Esophagus squamous epithelium (tissue), 5 donors: ENCODE measurements at places on chromosomes 3 and 15.

GRCh38 chr3:160841455-160841854 lies 85.4 kb downstream of the PPM1L start:
- no peak for DNase-seq

GRCh38 chr3:58804914-58805313 lies 138.3 kb upstream of the FAM3D start:
- no peak for DNase-seq

- no peak for DNase-seq
These were observed 980.3 kb downstream of the CADM2 start for GRCh38 chr3:85939074-85939482.

DNA sequence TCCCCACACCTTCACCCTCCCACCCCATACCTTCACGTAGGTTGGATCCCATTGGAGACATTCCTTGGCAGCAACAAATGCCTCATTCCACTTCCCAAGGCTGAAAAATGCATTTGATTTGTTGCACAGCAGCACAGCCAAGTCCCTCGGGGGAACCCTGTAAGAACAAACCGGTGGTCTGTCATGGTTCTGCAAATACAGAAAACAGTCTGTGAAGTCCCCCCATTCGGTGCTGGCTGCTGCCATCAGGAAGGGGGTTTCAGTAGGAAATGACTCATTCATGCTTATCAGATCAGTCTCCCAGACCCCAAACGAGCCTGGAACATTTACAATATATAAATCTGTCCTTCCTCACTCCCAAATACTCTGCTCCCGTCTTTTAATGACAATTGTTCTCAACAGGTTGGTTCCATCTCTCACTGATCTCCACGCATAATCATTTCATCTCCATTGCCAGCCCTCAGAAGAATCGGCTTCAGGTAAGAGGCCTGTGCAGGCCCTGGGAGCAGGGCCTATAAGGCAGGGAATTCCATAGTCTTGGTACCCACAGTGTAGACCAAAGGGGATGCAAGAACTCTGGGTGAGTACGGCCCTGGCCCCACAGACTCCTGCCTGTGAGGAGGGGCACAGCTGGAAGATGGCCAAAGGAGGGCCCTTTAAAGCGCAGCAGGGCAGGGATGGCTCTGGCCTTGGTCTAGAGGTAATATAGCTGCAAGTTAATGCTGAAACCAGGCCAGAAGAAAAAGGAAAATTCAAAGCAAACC lies 41.6 kb downstream of the TRANK1 start:
- no peak for DNase-seq

DNA sequence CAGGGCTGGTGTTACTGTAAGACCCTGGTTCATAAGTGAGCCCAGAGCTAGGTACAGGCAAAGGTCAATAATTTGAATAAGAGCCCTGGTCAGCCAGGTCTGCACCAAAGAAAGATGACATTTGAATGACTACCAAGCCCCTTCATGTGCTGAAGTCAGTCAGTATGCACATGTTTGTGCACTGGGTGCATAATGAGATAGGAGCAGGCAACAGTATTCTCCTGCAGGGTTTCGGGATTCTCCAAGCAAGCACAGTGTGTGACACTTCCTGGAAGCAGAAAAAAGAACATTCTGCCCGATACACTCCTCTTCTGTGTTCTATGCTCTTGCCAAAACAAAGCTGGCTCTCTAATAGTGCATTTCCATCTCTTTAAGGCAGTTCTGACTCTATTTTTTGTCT lies 5.5 kb upstream of the IMPDH2 start:
- no peak for DNase-seq

DNA sequence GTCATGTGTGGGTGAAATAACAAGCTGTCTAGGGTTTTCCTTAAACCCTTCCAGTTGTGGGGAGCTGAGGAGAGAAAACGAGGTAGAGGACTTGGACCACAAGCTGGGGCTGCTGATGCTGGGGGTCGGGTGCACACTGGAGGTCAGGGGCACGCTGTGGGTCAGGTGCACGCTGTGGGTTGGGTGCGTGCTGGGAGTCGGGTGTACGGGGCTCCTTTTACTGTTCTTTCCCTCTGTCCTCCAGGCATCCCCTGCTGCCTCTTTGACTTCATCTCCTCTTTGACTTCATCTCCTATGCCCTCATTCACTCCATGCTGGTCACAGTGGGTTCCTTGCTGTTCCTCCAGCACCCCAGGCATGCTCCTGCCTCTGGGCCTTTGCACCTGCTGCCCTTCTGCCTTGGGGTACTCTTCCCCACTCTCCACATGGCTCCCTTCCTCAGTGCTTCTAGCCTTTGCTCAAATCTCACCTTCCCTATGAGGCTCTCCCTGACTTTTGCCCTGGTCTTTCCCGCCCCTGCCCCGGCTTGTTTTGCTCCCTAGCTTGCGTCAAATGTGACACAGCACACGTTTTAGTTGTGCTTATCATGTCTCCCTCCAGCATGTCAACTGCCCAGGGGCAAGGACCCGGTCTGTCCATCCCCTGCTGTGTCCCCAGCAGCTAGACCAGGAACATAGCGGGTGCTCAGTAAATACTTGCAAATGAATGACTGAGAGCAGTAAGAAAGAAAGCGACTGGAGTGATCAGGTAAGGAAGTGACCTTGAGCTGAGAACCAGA lies 45.4 kb downstream of the WNT7A start:
- DNase-seq: no peak

DNA sequence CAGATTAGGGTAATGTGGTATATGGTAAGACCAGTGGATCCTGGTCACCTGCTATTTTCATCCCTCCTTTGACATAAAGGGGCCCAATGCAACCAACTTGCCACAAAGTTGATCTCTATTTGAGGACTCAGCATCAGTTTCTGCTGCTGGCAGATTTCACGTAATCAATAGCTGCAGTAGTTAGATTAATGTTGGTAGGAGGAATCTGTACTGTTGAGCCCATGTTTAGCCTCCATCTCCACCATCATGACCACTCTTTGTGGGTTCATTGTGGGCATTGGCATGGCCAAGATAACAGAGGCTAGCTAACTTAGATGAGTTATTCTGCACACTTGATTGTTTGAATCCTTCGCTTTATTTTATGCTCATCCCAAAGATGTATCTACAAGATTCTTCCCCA lies 29.9 kb downstream of the CGGBP1 start:
- no peak for DNase-seq

- no peak for DNase-seq
These were observed 1073.5 kb downstream of the FHIT start for GRCh38 chr3:60177726-60178125.

DNA sequence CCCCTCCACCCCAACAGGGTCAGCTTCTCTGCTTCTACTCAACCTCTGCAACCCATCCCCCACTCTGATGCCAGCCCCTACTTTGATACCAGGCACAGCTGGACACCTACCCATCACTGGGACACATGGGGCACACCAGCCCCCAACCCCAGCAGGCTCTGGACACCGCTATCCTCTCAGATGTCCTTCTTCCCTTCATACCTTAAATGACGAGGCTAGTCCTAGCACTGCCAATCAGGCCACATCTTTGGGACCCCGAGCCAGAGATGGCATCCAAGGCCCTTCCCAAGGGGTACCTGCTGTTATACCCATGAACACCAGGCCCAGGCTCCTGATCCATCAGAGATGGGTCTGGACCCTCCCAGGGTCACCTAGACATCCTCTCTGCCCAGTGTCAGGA lies 10.6 kb downstream of the POC1A start:
- DNase-seq: no peak

DNA sequence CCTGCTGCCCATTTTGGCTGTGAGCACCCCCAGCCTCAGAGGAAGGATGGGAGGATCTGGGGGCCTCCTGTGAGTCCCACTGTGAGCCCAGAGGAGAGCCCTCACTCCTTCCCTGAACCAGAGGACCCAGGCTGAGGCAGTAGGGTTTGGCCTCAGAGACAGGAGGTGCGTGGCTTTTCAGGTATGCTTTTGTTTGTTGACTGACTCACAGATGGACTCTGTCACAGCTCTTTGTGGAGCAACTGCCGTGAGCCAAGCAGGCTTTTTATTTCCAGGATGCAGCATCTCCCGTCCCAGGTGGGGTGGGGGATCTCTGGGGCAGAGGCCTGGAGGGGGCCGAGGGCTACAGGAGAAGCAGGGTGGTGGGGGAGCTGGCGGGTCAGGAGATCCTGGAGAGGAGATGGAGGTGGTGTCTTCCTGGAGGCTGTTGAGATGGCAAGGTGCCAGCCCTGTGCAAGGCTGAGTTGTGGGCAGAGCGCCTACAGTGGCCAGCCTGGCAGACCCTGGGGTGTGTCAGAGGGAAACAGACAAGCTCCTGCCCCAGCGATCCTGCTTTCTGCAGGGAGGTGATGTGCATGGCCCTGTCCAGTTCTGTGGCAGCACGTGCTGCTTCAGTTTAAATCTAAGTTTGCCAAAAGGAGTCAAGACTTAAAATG lies 24.0 kb downstream of the PLXNA1 start:
- no peak for DNase-seq

DNA sequence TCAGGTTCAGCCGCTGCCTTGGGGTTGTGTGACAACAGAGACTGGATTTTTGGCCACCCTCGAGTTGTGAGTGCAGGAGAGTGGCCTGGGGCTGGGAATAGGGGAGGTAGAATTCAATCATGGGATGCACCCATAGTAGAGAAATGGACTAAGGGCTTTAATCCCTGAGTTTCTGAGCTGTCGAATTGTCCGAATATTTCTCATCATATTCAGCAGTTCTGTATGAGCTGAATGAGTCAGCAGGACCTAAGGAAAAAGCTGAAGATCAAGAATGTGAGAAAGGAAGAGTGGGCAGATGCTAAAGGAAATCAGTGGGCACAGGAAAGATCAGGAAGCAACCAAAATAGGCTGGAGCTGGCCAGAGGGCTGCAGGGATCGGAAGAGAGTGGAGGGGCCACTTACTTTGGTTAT lies 44.4 kb upstream of the SACM1L start:
- no peak for DNase-seq

DNA sequence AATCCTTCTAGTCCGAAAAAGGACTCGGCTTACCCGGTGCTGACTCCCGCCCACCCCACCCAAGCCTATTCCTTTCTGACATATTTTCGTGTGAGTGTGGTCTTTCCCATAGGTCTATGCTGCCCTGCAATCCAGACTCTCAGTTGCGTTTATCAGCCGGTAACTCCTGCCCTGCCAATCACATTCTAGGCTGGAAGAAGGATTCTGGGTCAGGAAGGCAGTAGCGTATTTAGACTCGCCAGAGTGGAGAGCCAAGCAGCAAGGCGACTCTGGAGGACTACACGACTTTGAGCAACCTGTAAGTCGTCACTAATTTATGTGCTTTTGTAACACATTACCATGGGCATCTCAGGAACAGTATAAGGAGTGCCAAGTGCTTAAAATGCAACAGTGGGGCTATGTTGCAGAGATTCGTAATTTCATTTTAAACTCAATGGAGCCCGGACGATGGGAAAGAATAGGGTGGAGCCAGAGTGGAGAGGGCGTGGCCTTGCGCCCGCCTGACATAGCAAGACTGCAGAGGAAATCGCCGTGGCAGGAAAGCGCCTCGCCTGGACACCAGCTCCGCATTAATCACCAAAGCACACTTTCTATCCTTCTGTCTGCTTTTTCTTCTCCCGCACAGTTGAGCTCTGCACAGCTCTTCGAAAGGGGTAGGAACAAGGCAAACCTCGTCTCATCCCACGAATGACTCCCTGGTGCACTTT lies 1044.2 kb downstream of the AGBL1 start:
- DNase-seq: no peak

GRCh38 chr3:183837894-183838293 lies 12.5 kb upstream of the MAP6D1 start:
- no peak for DNase-seq

DNA sequence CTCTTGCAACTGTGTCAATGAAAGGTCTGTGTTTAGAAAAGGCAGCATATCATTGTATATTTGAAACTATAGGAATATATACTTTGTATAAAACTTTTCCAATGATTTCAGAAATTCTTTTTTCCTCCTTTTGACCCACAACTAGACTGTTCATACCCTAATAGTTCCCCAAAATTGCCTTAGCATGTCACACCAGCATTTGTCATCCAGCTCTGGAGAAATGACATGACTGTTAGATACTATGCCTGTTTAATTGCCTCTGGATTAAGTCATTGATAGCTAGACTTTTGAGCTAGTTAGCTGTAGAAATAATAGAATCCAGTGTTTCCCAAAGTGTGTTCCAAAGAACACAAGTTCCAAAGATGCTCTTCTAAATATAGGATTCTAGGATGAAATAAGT lies 32.4 kb downstream of the B3GALNT1 start:
- DNase-seq: no peak

GRCh38 chr15:74725845-74726773 lies 781 bp upstream of the CYP1A1 start:
- DNase-seq: no peak

DNA sequence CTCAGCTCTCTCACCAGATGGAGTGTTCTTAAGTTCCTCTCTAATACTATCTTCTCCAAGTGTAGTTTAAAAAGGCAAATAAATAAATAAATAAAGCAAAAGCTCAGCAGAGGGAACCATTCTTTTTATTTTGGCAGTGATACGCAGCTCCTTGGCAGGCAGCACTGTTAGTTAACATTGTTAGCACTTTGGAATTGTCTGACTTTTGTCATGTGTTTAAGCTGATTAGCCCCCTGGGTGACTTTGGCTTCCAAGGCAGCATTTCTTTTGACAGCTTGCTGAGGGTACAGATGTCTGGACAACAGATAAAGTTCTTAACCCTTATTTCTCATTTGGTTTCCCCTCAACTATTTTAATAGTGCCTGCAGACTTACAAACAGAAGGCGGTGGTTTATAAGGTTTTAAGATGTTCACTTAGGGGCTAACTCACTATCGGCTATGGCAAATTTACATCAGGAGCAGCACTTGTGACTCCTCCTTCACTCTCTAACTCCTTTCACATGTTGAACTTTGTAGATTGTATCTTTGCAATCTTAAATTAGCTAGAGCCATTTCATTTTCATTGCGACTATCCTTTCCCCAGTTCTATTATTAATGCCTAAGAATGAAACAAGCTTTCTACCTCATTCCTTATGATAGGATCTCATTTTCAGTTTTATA lies 213.4 kb downstream of the ZBBX start:
- DNase-seq: no peak

DNA sequence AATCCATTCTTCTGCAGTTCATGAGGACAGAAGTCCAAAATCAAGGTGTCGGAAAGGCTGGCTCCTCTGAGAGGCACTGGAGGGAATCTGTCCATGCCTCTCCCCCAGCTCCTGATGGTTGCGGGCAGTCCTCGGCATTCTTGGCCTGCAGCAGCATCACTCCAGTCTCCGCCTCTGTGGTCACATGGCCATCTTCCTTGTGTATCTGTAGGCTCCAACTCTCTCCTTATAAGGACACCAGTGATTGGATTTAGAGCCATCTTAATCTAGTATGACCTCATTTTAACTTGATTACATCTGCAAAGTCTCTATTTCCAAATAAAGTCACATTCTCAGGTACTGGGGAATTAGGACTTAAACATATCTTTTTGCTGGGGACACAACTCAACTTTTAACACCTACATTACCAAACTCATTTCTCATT lies 56.0 kb upstream of the FLNB start:
- DNase-seq: no peak
